Mesothelial cell of epicardium (in vitro differentiated cells): ENCODE measurements at places on chromosomes 1 and 21.

- no peak for DNase-seq
Observed at GRCh38 chr1:54651608-54652007, 10.0 kb downstream of the MROH7 start.

DNA sequence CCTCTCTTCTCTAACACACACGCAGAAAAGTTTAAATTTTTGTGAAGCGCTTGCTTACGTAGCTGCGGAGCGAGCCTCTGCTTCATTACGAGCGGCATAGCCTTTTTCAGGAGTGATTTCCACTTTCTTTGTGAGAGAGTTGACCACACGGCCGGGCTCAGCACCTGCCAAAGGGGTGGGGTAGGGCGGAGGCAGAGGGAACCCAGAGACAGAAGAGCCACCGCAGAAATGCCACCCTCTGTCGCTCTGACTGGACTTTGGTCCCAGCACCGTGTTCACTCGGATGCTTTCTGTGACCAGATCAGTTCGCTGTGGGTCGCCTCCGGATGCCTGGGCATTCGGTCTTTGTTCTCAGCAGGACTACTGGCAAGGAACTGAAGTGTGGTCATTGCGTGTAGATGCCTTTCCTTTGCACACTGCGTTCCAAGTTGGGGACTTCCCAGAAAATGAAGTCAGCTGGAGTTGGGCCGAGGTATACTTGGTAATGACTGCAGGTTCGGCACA lies 883 bp downstream of the CHODL start:
- no peak for DNase-seq

GRCh38 chr1:192888574-192888973 lies 79.7 kb downstream of the RGS2 start:
- no peak for DNase-seq

DNA sequence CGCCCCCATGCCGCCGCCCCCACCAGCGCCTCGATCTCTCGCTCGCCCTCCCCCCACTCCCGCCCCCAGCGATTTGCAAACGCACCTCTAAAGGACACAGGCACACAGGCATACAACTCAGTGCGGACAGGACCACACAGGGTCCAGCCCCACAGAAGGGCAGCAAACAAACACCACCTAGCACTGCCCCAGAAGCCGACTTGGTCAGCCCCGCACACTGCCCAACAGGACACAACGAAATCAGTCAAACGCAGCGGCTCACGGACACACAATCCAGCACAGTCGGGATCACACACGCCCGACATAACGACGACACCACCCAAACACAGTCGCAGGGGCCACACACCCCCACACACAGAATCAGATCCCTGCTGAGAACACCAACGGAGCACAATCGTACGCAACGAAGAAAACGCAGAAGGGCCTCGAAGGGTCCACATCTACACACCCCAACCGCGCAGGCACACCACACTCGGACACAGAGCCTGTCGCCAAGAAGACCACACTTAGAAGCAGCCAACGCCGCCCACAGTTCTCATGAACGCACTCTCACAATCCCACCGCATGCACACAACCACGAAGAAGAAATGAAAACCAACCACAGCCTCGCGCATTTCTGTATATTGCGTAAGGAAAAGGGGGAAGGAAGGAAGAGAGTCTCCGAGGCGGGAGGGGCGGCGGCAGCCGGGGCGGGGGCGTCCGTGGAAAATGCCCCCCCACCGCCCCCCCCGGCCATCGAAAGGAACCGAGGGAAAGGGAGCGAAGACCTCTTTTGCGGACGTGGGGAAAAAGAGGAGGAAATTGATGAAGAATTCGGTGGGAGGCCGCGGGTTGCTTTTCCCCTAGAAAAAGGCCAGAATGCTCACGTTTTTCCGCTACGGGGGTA lies 481 bp downstream of the TAL1 start:
- no peak for DNase-seq

- DNase-seq, result no peak
Observed at GRCh38 chr1:117828201-117828600, 101.2 kb downstream of the GDAP2 start.

GRCh38 chr21:46457801-46458314 lies 833 bp upstream of the DIP2A start:
- DNase-seq, result no peak

DNA sequence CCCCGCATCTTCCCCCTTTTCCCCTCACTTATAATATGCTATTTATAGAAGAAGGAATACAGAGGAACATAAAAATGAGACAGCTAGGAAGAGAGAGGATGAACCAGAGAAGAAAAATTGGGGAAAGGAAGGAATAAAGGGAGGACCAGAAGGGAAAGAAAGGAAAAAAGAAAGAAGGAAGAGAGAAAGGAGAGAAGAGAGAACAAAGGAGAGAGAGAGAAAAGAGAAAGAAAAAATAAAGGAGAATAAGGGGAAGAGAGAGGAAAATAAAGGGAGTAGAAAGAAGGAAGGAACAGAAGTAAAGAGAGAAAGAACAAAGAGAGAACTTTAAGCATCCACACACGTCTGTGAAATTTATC lies 11.2 kb upstream of the IGSF3 start:
- no peak for DNase-seq

DNA sequence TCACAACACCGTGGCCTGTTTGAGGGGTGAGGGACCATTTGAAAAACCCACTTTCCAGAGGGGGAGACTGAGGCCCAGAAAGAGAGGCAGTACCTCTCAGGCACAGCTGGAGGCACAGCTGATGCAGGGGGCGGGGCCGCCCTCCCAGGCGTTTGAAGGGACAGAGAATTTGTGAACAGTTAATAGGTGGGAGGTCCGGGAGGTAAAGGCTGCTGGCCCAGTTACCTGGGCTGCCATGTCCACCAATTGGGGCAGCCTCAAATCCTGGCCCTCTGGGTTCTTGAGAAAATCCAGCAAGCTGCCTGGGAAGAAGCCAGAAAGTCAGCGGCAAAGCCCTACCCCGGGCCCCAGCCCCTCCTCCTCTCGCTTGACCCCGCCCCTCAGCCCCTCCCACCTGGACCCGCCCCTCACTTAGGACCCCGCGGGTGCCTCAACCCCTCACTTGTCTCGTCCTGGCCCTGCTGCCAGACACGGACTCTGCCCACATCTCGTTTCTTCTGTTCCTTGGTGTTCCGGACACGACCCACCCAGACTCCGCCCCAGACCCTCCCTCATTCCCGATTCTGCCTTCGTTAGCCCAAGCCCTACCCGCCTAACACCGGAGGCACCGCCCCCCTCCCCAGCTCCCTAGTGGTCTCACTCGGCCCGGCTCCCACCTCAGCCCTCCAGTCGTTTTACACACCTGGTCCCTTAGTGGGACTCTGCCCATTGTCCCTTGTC lies 10.8 kb upstream of the AHDC1 start:
- DNase-seq, result no peak

DNA sequence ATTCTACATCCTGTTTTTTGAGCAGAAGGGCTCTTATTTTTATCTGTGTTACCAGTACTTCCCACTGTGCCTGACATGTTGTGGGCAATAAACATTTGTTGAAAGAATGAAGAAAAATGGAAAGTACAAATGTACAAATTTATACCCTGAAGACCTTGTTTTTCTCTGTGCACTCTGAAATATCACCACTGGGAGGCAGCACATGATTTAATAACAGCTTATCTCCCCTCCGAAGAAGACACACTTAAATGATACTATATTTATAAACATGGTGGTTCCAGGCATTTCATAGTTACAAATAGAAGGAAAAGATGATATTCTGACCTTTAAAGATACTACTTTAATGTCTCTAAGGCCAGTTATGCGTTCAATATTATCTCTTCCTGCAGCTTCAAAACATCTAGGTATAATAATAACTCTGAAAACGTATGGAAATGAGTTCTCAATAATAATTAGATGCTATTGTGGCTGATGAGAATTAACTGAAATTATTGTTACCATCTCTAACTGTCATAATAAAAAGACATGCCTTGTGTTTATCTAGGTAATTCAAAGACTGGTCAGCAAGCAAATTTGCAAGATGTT lies 12.8 kb downstream of the DYNLT5 start:
- DNase-seq, result peak; percentile 42

GRCh38 chr21:26112975-26113374 lies 57.6 kb downstream of the APP start:
- DNase-seq, result no peak

DNA sequence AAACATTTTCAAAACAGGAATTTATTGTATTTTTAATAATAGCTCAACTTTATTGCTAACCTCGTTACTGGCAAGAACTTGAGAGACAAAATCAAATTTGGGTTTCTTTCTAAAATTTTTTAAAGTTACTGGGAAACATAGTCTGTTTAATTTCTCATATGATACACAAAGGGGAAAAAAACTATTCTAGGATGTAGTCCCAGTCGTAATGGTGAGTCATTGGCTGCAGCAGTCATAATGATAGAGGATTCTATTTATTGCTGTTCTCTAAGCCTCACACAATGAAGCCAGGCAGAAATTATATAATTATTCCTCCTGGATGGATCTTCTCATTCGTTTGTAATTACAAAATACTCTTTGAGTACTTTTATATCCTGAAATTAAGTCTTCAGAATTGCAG lies 326.5 kb upstream of the SGIP1 start:
- DNase-seq, result no peak

GRCh38 chr1:151512326-151512725 lies 1.1 kb downstream of the CGN start:
- no peak for DNase-seq

GRCh38 chr1:14954210-14954609 lies 199.3 kb upstream of the TMEM51 start:
- no peak for DNase-seq

GRCh38 chr1:193249187-193249586 lies 62.8 kb upstream of the B3GALT2 start:
- no peak for DNase-seq

DNA sequence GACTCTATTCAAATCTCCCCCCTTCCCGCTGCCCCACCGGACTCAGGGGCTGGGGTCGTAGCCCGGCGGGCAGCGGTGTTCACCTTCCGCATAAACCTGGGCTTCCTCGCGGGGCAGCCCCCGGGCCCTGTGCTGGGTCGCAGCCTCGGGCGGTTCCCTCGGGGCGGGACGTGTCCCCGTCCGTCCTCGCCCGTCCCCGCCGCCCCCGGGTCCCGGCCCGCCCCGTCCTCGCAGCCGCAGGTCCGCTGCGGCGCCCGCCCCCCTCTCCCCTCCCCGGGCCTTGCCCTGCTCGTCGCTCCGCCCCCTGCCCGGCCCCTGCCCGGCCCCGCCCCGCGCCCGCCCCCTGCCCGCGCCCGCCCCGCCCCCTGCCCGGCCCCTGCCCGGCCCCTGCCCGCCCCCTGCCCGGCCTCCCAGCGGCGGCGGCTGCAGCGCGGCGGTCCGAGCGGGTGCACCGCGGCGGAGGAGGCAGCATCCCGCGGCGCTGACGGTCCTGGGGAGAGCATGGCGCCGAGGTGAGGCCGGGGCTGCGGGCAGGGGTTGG lies at the start of gene COL18A1:
TSS of gene COL18A1 (plus strand) at position 436 of the 541 bp plus-strand sequence. CDS start at position 502, 66 bp downstream.
- DNase-seq, result peak; percentile 60

GRCh38 chr21:36104317-36105300 lies 30.3 kb upstream of the CBR3 start:
- DNase-seq, result no peak

DNA sequence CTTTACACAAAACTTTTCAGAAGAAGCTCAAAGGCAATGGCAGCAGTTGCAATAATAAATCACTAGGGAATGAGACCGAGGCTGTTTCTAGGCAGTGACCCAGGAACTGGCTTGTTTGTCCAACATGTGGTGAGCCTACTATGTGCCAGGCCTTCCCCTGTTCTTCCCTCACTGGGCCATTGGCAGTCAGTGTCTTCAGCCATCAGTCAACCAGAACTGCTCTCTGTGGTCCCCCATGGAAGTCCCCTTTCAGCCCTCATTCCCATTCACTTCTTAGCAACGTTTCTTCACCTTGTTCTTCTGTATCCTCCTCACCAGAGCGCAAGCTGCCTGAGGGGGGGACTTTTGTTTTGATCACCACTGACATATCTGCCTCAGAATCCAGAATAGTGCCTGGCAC lies 274.1 kb downstream of the RRAGC start:
- no peak for DNase-seq

DNA sequence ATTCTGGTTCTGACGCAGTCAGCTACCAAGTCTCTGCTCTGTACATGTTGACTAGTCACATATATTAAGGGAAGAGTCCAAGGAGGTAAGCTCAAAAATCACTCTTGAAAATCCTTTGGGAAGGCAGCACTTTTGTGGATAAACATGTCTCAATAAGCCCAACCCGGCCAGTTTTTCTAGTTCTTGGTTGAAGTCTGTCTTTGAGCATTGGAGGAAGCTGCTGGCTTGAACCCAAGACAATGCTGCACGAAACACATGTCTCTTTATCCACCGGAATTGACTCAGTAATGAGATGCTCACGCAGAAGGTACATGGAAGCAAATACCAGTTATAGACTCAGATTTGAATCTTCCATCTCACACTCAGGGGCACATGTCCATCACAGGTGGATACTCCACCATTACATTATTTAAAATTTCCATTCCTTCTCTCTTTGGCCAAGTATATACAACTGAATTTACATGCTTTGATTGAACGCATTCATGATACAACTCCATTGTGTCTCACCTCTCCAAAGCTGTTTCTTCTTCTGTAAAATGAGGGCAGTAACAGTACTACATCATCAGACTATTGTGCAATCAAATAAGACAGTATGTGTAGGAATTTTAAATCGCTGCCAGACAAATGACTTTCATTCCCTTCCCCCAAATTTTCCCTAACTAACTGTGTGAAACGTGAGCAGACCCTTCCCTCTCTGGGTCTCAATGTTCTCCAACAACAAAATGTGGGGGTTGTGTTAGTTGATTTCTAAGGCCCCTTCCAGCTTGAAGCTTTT lies 9.6 kb upstream of the GUCA2A start:
- DNase-seq, result no peak

DNA sequence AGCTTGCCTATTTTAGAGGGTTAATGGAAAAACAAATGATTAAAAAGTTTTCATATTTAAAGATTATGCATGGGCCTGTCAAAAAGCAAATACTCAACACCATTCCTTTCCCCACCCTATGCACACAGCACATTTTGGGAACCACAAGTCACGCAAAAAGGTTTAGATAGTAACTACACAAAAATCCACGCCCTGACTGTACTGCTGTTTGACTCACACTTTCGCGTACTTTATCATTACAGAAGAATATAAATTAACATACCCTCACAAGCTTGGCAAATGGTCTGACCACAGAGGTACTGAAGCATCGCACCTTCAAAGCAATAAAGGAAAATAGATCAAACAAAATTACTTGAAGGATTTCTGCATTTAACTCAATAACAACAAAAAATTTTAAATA lies 1.4 kb downstream of the ATP5PO start:
- no peak for DNase-seq

- DNase-seq, result no peak
Observed at GRCh38 chr1:202562444-202563060, 147.7 kb downstream of the SYT2 start.

- no peak for DNase-seq
Observed at GRCh38 chr21:31310750-31311149, 33.3 kb downstream of the TIAM1 start.
